Caudate nucleus (tissue), 63 donors: ENCODE measurements at places on chromosomes 7 and 10.

GRCh38 chr10:86303626-86304025, 63.0 kb downstream of the GRID1 start:
- DNase-seq: no peak

- no peak for DNase-seq
Measured at GRCh38 chr7:151144387-151144786, 23.1 kb downstream of the GBX1 start.

GRCh38 chr7:81260152-81260551, 341.3 kb upstream of the SEMA3C start:
- DNase-seq: no peak

DNA sequence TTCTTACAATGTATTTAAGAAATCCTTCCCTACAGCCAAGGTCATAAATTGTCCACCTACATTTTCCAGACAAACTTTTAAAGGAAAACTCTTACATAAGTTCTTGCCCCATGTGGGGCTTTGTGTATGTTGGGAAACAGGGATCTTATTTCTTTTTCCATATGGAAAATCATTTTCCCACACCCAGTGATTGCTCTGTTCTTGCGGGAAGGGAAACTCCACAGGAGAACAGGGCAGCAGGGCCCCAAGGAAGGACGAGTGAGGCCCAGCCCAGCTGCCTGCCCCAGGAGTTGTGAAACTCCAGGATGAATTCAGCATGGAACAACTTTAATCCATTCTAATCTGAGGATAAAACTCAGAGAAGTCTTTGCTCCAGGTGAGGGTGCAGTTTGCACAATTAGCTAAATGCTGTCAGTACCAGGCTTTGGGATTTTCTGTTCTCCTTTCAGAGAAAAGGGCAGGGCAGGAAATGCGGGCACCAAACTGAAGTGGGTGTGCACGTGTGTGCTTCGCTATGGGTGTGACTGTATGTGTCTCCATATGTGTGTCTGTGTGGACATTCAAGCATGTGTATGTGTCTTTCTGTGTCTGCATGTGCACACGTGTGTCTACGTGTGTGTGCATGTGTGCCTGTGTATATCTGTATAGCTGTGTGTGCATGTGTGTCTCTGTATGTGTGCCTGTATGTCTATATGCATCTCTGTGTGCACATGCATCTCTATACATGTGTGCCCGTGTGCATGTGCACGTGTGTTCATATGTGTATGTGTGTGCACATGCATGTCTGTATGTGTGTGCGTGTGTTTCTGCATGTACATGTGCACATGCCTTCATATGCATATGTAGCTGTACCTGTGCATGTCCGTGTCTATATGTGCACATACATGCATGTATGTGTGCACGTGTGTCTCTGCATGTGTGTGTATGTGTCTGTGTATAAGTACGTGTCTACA, 102.0 kb upstream of the FAM20C start:
- no peak for DNase-seq

DNA sequence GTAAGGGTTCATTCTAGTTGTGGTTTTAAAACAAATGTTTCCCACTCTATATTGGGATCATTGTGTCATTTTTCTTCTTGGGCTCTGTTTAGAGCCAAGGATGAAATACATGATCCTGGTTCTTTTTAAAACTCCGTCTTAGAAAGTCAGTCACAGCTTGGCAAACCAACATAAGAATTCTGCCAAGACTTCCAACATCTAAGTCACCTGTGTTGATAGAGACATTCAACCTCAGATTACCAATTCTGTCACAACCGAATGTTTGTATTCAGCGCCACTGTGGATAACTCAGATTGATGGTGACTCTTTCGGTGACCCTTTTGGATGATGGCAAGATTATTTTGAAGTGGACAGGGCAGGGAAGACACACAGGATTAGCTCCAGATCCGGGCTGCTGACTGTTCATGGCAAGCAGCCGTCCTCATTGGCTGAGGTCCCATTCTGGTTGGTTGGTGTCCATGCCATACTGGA, 255.4 kb downstream of the ARHGAP21 start:
- DNase-seq: no peak

DNA sequence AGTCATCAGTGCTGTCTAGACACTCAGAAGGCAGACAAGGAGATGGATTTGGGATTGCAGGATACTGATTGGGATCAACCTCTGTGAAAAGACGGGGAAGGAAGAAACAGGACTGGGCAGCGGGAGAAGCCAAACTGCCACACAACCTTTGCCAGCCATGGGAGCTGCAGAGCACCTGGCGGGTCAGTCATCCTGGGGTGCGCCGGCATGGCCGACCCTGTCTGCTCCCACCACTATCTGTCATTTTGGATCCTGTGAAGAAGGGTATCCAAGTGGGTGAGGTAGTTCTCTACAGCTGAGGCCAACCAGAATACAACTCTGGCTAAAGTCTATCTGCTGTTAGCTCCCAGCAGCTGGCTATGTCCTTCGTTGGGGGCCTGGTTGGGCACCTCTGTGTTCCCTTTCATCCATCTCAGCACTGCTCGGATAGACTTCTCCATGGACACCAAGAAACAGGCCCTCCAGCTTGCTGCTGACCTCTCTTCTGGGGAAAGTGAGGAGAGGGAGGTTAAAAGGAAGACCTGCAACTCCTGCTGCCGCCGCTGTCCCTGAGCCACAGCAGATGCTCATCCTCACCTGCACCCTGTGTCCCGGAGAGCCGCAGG, 11.7 kb upstream of the RBM17 start:
- DNase-seq: no peak

DNA sequence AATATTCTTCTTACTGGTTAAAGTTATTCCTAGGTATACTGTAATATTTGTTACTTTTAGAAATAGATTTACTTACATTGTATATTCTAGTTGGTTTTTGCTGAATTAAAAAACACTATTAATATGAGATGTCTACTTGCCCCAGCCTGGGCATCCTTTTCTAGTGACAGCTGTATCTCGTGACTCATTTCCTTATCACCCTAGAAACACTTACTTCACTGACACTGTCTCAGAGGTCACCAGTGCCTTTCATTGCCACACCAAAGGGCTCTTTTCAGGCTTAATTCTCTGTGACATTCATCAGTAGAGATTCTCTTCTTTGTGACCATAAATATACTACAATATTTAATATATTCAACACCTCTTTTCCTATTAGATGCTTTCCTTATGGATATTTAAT, 194.7 kb downstream of the GALNT17 start:
- DNase-seq: no peak

DNA sequence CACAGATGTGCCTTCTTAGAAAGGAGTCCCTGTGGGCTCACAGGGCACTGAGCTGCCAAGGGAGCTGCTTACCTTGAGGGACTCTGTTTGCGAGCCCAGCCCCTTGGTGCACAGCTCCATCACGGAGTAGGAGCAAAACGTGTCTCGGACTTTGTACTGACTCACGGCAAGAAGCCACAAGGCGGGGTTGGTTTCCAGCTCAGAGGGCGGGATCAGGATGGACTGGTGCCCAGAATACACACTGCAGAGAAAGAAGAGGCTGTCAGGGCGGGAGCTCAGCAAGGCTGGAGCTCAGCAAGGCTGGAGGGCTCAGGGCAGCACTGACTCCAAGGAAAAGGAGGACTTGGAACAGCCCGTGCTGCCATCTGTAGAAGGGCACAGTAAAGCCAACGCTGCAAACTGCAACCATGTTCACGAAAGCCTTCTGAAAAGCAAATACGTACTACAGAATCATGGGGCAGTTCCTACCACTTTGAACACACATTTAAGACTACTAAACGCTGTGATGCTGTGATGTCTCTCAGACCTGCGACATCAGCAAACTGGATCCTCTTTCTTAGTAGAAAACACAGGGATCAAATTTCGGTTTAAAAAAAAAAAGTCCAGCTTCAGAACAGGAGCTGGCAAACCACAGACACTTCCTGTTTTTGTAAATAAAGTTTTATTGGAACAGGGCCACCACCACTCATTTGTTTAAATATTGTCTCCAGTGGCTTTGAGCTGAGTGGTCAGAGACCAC, 194.3 kb downstream of the ZMYND11 start:
- DNase-seq: peak; percentile 41

- no peak for DNase-seq
Measured at GRCh38 chr10:76429368-76430060, 998.1 kb downstream of the LRMDA start.

GRCh38 chr7:133654547-133654946, 401.7 kb downstream of the EXOC4 start:
- DNase-seq: no peak

DNA sequence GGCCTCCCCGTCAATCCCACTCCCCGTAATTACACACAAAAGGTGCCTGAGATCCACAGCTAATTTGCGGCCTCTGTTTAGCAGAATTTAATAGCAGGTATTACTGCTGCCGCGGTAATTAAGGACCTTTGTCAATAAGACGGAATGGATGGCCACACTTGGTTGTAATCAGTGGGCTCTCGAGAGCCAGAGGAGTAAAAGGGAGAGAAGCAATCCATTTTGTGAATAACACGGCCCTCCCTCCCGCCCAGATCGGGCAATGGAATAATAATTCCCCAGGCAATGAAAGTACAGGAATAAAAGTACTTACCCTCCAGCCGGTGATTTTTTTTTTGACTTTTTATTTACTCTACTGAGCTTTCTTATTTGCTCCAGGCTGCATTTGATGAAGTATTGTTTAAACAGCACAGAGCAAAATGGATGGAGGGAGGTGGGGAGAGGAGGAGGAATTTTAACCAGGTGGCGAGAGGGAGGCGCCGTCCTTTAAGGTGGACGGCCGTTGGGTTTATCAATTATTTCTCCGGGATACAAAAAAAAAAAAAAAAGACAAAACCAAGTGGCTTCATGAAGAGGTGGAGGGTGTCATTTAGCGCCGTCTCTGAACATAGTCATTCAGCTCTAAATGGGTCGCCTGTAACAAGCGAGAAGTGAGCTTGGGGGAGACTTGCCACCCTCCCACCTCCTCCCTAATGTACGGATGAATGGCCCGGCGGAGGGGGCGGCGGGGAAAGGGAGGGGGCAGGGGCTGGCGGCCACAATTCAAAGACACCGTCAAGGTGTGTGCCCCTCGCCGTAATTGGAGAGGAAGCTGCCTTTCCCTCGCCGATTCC, 120.3 kb downstream of the BUB3 start:
- DNase-seq: no peak

- no peak for DNase-seq
Measured at GRCh38 chr7:140679186-140679585, 6.4 kb downstream of the ADCK2 start.

DNA sequence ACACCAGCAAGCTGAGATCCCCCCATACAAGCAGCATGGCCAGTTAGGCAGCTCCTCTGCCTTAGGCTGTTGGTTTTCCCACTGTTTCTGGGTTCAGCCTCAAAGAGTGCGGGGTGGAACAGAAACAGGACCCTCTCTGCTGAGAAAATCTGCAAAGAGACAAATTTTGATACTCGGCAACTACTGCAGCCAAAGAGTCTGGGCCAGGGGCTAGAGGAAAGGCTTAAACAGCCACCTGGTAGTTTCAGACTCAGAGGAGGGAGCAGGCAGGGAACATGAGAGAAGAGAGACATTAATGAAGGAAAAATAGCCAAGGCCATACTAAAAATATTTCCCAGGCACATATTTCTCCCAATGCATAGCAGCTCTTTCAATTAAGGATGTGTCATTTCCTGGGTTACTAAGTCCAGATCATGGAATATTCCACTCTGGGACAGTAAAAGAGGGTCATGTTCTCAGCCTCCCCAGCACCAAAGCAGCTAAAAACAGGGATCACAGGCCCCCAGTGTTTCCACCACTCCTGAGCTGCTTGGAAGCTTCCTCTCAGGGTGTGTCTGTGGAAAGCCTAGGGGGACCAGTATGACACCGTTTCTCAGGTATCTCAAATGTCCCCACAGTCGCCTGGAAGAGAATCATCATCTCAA, 29.8 kb downstream of the PDLIM1 start:
- no peak for DNase-seq

DNA sequence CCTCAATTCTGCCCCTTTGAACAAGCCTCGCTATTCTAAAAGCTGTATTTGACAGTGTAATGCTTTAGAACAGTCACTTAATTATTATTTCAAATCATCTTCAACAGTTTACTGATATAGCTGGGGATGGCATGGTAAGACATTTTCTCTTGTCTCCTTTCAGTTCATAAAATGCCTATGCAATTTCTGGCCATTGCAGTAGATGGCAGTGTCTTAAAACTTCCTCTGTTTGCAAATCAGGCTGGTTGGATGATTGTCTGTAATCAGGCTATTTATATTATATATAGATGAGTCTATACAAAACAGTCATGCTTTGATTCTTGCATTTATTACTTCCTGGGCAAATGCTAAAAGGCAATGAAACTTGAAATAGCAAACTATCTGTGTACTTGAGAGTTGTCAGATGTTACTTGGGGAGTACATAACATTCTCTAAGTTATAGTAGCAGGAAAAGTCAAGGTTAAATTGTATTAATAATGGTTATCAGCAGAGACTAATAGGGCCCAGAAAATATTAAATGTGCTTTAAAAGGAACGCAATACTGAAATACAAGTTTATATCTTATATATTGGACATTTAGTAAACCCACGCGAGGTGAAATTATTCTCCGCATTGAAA, 55.5 kb upstream of the LHFPL3 start:
- no peak for DNase-seq

- no peak for DNase-seq
Measured at GRCh38 chr10:58023341-58024073, 244.2 kb downstream of the IPMK start.
